Activated CD8-positive, alpha-beta memory T cell treated with anti-CD3 and anti-CD28 coated beads, Interleukin-2, amount 50 U/mL, for 48 hours (primary cell): ENCODE measurements at places on chromosomes 16 and 17.

GRCh38 chr16:59950431-59950830 lies 1216.3 kb upstream of the GOT2 start:
- no peak for DNase-seq

DNA sequence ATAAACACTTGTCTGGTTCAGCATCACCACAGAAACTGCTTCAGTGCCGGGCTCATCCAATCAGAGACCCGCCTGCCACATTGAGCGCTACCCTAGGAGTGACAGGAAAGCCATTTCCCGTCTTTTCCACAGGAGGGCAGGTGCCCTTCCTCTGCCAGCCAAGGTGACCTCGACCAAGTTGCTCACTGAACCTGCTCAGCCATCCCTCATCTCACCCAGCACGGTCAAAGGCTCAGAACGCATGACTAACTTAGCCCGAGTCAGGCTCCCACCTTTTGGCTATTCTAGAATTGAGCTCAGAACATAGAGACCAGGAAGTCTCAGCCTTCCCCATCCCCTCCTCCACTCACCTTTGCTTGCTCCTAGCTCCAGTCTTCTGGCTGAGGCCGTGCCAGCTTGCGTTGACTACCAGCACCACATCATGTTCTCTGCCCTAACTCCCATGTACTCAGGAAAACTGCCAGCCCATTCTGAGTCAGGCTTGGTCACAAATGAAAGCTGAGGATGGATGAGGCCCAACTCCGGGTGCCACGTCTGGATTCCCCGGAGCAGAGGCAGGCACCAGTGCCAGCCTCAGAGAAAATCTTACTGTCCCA lies 15.6 kb downstream of the MRPS23 start:
- no peak for DNase-seq

GRCh38 chr16:71493213-71493612 lies 4.1 kb upstream of the ZNF19 start:
- DNase-seq = no peak

DNA sequence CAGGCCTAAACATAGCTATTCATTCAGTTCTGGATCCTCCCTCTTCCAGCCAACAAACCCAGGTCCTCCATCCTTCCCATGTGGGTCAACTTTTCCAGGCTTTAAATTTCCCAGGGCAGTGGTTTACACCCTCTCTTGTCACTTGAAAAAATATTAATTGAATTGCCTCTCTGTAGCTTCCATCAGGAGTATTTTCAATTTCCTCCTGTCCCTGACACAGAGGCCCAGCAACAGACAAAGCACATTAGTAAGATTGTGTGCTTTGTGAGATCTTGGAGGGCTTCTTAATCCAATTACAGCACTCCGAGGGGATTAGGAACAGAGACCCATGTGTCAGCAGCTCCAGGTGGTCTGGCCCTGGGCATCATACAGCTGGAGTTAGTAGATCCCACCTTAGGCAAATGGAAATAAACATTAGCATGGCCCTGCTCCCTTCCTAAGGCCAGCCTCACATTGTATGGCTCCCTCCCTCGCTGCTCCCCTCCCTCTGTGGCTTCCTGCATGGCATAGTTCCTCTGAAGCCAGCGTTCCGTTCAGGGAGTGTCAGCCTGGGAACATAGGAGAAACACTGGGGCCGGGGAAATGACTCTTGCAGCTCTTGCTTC lies 132.7 kb upstream of the HSBP1 start:
- peak; percentile 18 for DNase-seq

GRCh38 chr16:50323335-50324011 lies 45.3 kb downstream of the BRD7 start:
- DNase-seq = no peak

GRCh38 chr16:31471875-31472708 lies at the start of gene TGFB1I1:
Gene TGFB1I1 (plus strand): TSS chr16:31472152. CDS start chr16:31472189, 37 bp downstream.
- no peak for DNase-seq
